ENCODE measurements at places on chromosomes 2 and 18.

- DNase-seq, result no peak
Measured at GRCh38 chr2:53863538-53864227, 3.9 kb upstream of the GPR75 start.

DNA sequence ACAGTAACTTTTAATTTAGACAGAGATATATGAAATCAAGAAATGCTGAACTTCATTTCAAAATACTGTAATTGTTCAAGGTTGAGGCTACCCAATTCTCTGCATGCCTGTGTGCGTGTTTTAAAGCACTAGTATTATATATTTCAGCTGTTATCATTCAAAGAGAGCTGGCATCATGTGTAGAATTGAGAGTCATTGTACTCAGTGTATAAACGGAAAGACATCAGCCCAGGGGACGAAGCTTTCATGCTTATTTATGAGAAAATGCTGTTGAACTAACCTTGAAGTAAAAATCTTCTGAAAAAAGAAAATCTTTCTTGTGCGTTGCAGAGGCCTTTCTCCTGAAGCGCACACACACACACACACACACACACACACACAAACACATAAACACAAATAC lies 48.4 kb downstream of the MYCN start:
- no peak for DNase-seq

DNA sequence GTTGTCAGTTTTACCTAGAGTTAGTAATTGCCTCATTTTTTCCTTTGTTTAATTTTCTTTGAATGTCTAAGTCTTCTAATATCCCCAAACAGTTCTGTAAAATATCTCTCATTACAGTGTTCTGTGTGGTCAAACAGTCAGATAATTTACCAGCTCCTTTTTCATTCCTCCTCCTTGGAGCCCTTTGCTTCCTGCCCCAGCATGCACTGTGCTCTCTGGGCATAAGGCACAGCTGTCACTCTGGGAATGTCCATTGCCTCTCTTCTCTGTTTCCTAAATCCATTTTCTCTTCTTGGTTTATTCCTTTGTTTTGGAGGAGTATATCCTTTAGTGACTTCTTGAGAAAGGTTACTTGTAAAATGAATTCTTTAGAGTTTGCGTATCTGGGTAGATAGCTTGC lies 139.3 kb downstream of the PLCL1 start:
- no peak for DNase-seq

GRCh38 chr2:224802407-224802806 lies 86.2 kb upstream of the CCDC195 start:
- no peak for DNase-seq
